ENCODE measurements at places on chromosomes 3 and 15.

- H3K4me3 ChIP-seq = no peak overlapping the region
- H3K36me3 ChIP-seq = peaks cover 62% of the 10 kb centered on the region
- H3K4me1 ChIP-seq = peaks cover 36% of the 10 kb centered on the region
Observed at GRCh38 chr3:129581623-129582022, 24.9 kb downstream of the PLXND1 start.

GRCh38 chr3:159499031-159499793 lies 489.4 kb upstream of the IL12A start:
- no peaks in the 10 kb centered on the region for H3K4me1 ChIP-seq
- H3K27me3 ChIP-seq = no peaks in the 10 kb centered on the region
- no peaks in the 10 kb centered on the region for H3K36me3 ChIP-seq
- no peak overlapping the region for H3K27ac ChIP-seq

GRCh38 chr3:181290941-181291340 lies 301.4 kb upstream of the DNAJC19 start:
- DNase-seq = no peak
- H3K4me3 ChIP-seq = no peak overlapping the region
- H3K27me3 ChIP-seq = no peaks in the 10 kb centered on the region
- H3K36me3 ChIP-seq = no peaks in the 10 kb centered on the region

DNA sequence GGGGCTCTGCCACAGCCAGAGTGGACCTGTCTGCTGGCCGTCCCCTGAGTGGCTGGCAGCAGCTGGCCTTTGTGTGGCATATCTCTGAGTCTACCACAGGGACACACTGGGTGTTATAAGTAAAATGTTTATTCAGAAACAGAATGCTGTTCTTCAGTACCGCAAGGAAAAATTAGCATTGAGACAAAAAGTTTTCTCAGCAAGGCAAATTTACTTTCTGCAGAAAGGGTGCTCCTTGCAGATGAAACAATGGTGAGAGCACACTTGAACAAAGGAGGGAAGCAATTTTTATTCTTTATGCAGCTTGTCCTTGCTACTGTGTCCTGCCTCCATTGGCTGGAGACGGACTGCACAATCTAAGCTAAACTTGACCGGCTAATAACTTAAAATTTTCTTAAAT lies 4.0 kb downstream of the TMEM89 start:
- H3K36me3 ChIP-seq = no peaks in the 10 kb centered on the region
- no peak overlapping the region for H3K4me3 ChIP-seq
- DNase-seq = no peak
- no peaks in the 10 kb centered on the region for H3K4me1 ChIP-seq
- H3K27ac ChIP-seq = no peak overlapping the region
- no peaks in the 10 kb centered on the region for H3K27me3 ChIP-seq

GRCh38 chr15:43104426-43104825 lies 1.4 kb downstream of the UBR1 start:
- H3K27me3 ChIP-seq = no peaks in the 10 kb centered on the region
- H3K27ac ChIP-seq = no peak overlapping the region
- H3K4me1 ChIP-seq = peaks cover 5% of the 10 kb centered on the region
- no peak for DNase-seq

- DNase-seq = no peak
- H3K27ac ChIP-seq = no peak overlapping the region
- peaks cover 2% of the 10 kb centered on the region for H3K4me1 ChIP-seq
- H3K4me3 ChIP-seq = no peak overlapping the region
- H3K27me3 ChIP-seq = no peaks in the 10 kb centered on the region
- H3K36me3 ChIP-seq = no peaks in the 10 kb centered on the region
Observed at GRCh38 chr3:169758359-169758994, 6.4 kb downstream of the TERC start.

DNA sequence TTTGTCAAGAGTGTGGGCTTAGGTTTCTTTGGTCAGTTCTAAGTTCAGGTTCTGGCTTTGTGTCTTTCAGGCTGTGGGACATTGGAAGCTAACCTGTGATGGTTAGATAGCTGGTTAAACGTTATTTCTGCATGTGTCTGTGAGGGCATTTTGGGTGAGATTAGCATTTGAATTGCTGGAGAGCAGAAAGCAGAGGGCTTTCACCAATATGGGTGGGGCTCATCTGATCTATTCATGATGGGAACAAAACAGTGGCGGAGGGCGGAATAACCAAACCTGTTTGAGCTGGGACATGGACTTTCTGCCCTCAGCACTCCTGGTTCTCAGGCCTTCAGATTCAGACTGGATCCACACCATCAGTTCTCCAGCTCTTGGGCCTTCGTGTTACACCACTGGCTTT lies 195.4 kb downstream of the KLF13 start:
- H3K36me3 ChIP-seq = no peaks in the 10 kb centered on the region
- no peaks in the 10 kb centered on the region for H3K27me3 ChIP-seq
- no peak for DNase-seq

DNA sequence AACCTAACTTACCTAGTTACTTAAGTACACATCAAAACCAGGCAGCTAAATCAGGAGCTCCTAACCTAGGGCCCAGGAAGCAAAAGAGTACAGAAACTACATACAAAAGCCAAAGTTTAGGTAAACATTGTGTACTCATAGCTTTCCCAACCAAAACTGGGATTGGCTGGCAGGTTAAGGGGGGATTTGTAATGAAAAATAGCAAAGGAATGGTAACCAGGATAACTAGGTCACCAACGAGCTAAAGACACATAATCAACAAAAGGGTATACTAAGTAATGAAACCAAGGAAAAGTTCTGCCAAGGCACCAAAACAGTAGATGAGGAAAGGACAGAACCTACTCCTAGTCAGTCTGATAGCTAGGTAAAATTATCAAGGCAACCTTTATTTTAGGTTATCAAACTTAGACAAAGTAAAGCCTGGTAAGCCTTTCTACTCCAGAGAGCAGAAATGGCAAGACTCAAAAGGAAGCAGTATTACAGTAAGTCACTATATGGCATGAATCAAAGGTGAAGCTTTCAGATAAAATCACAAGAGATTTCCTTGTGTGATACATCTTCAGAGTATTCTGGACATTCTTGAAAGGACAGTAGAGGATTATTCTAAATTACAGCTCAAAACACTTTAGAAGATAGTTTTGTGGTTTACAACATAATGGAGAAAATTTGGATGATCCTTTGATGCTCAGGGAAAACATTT lies 10.2 kb downstream of the TRA2B start:
- H3K27me3 ChIP-seq = no peaks in the 10 kb centered on the region
- peaks cover 28% of the 10 kb centered on the region for H3K4me1 ChIP-seq
- no peak for DNase-seq
- H3K4me3 ChIP-seq = no peak overlapping the region
- H3K36me3 ChIP-seq = peaks cover 33% of the 10 kb centered on the region

DNA sequence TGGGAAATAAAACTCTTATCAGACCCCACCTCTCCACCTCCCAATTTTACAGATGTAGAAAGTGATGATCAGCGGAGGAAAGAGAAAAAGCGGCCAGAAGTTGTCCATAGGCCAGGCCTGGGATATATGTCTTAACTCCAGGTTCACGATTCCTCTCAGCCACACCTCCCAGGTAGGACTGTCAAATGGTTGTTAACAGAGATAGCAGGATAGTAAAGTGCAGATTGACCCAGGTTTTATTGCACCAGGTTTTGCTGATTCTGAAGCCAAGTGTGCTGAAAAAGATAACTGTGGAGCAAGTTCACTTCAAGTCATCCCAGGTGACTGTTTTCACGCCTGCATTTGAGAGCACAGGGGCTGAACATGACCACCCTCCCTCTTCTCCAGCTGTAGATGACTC lies 36.1 kb downstream of the LSM3 start:
- H3K4me1 ChIP-seq = no peaks in the 10 kb centered on the region
- H3K4me3 ChIP-seq = no peak overlapping the region

DNA sequence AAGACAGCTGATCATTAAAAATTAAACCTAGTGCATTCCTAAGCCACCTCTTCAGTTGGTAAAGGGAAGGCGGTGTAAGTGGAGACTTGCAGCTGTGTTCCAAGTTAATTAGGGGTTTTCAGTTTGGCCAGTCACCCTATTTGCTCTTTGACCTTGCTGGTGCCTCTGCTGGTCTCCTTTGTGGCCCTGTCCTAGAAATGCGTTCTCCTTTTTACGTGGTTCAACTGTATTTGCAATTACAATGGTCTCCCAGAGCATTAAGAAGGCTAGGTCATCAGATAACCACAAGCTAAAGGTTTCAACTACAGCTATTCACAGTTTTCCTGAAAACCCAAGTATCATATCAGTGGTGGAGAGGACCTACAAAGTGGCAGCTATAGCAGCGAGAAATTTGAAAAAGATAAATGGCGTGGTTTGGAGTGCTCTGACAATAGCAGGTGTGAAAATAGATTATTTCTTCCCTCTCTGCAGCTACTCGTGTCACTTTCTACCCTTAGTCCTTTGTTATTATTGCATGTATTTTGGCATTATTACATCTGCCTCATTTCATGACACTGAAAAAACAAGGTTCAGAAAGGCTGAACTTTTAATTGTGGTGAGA lies 203.5 kb upstream of the TBC1D5 start:
- H3K4me3 ChIP-seq = no peak overlapping the region
- no peaks in the 10 kb centered on the region for H3K27me3 ChIP-seq
- no peaks in the 10 kb centered on the region for H3K36me3 ChIP-seq

GRCh38 chr15:29687939-29688505 lies 134.2 kb downstream of the TJP1 start:
- H3K36me3 ChIP-seq = no peaks in the 10 kb centered on the region
- H3K27me3 ChIP-seq = no peaks in the 10 kb centered on the region
- no peaks in the 10 kb centered on the region for H3K4me1 ChIP-seq
- H3K27ac ChIP-seq = no peak overlapping the region
- no peak overlapping the region for H3K4me3 ChIP-seq

DNA sequence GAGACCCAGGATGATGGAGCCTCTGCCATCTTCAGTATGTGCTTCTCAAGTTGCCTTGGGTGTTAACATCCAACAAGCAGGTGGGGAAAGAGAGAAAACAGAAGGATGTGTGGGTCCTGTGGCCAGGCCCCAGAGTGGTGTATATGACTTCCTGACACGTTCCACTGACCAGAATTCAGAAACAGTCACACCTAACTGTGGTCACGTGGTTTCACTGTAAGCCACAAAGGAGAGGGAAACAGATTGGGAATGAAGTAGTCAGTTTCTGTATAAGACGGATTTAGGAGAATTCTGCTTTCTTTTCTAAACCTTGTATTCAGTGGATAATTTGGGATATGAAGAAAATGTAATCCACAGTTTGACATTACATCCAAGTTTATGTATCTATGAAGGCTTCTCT lies 454.1 kb upstream of the IL12A start:
- H3K27me3 ChIP-seq = no peaks in the 10 kb centered on the region
- no peaks in the 10 kb centered on the region for H3K4me1 ChIP-seq
- no peak overlapping the region for H3K27ac ChIP-seq

GRCh38 chr3:33921608-33922007 lies 123.2 kb downstream of the PDCD6IP start:
- H3K4me3 ChIP-seq = no peak overlapping the region
- no peaks in the 10 kb centered on the region for H3K27me3 ChIP-seq
- no peak for DNase-seq
- H3K4me1 ChIP-seq = peaks cover 11% of the 10 kb centered on the region

GRCh38 chr3:158479051-158479450 lies 91.9 kb upstream of the MLF1 start:
- no peak overlapping the region for H3K27ac ChIP-seq
- no peak for DNase-seq
- H3K36me3 ChIP-seq = no peaks in the 10 kb centered on the region
- no peak overlapping the region for H3K4me3 ChIP-seq
- no peaks in the 10 kb centered on the region for H3K4me1 ChIP-seq
- no peaks in the 10 kb centered on the region for H3K27me3 ChIP-seq

DNA sequence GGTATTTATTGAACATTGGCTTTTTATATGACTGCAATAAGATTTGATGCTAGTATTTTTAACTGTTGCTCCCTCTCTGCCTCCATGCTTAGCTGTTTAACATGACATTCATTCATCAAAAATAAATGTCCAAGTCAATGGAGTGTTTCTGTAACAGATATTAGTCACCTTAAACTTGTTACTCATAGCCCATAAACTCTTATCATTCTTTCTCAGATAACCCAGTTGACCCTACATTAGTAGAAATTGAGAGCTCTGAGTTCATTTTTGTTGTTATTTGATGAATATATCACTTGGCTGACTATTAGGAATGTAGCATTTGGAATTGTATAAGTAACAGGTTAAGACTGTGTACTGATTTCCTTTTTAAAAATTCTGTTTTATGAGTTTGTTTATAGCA lies 201.1 kb downstream of the UBE2E2 start:
- H3K4me3 ChIP-seq = no peak overlapping the region
- no peak for DNase-seq
- no peaks in the 10 kb centered on the region for H3K27me3 ChIP-seq
- H3K4me1 ChIP-seq = peaks cover 3% of the 10 kb centered on the region
- no peak overlapping the region for H3K27ac ChIP-seq

DNA sequence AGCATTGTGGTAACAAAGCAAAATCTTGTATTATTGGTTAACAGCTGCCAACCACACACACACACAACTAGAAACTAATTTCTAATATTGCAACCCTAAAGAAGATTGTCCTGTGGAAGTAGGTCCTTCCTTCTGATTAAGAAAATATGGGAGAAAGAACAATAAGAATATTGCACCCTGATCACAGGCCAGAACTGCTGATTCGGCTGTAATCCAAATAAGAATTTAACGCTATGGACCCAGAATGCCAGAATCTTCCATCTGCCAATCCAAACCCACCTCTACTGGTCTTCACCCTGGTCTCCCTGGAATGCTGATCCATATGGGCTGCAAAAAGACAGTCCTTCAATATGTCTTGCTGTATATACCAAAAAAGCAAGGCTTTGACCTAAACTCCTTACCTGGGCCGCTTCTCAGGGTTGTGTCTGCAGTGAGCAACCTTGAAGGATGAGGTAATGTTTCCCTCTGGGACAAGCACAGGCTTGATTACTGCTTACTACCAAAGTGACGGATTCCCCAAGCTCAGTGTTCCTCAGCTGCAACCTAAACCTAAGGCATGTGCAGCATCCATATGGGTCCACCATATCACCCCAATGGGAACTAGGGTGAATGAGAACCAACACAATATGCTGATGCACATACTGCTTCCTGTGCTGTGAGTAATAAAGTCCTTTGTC lies 8.0 kb downstream of the CCDC14 start:
- no peak overlapping the region for H3K27ac ChIP-seq
- DNase-seq = no peak
- no peaks in the 10 kb centered on the region for H3K4me1 ChIP-seq
- H3K36me3 ChIP-seq = peaks cover 5% of the 10 kb centered on the region

- DNase-seq = no peak
- H3K4me3 ChIP-seq = no peak overlapping the region
- no peaks in the 10 kb centered on the region for H3K27me3 ChIP-seq
- H3K27ac ChIP-seq = peak overlapping the region; percentile 42
- peaks cover 44% of the 10 kb centered on the region for H3K4me1 ChIP-seq
Observed at GRCh38 chr3:172520301-172520831, 2.9 kb downstream of the TNFSF10 start.

DNA sequence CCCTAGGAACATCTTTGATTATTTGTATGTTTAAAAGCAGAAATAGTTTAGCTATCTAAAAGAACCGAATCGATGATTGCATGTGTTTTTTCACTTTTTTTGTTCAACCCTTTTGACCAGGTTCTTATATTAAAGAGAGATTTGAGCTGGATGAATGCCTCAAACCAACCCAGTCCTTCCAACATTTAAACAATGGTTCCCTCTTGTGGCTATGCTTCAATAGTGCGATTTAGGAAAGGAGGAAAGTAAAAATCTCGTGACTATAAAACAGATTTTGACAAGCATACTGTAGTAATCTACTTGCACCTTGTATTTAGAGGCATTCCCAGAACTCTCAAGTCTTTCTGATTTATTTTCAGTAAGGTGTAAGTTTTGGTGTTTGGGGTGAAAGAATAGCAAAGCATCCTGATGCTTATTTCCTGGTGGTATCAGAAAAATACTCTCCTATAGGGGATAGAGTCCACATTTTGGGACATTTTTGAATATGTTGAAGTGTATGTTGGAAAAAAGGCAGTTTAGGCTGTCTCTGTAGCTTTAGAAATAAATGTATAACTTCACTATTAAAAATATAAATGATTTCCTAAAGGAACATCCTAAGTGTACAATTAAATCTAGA lies 159.6 kb upstream of the KCNH8 start:
- peaks cover 8% of the 10 kb centered on the region for H3K36me3 ChIP-seq
- H3K4me3 ChIP-seq = peak overlapping the region; percentile 29
- DNase-seq = peak; percentile 72
- H3K27me3 ChIP-seq = no peaks in the 10 kb centered on the region
- H3K27ac ChIP-seq = peak overlapping the region; percentile 8
- peaks cover 21% of the 10 kb centered on the region for H3K4me1 ChIP-seq
